Activated effector memory CD4-positive, alpha-beta T cell treated with Interleukin-2 at 50 U/mL for 16 hours (primary cell): ENCODE measurements at places on chromosomes 16 and 17.

DNA sequence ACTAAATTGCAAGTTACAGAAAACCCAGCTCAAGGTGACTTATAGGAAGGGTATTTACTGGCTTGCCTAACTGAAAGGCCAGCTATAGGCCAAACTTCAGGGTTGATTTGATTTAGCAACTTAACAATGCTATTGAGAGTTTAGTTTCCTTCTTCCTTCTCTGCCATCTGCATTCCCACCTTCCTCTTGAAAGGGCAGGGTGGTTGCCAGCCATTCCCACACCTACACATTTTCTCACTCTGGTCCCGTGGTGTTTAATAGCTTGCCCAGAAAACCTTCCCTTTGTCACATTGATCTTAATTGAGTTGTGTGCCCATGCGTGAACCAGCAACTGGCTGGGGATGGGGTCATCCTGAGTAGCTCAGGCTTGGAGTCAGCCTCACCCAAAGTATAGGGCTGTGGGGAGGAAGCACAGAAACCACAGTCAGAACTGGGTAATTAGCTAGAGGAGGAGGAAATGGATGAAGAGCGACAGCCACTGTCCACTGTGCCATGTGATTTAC, 194.7 kb downstream of the SPECC1 start:
- DNase-seq = no peak

- DNase-seq = no peak
These were observed 4.5 kb downstream of the FSCN2 start for GRCh38 chr17:81532490-81533287.

GRCh38 chr17:21548236-21548635, 144.1 kb upstream of the KCNJ18 start:
- DNase-seq = no peak

DNA sequence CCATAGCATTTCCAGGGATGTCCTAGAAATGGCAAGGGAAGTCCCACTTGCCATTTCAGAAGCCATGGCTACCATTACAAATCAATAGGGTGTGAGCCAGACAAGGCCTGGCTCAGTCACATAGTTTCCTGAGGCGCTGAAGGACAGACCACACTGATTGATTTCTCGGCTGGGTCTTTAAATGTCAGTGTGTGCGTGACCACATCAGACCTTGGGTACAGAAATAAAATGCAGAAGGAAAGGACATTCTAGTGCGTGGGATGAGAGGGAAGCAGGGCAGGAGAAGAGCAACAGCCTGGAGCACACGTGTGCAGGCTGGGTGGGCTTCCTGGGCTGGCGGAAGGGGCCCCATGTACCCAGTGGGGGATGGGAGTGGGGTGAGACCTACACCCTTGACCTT, 58.7 kb upstream of the LYRM9 start:
- no peak for DNase-seq

GRCh38 chr16:49081086-49081485, 200.6 kb downstream of the CBLN1 start:
- DNase-seq = no peak

DNA sequence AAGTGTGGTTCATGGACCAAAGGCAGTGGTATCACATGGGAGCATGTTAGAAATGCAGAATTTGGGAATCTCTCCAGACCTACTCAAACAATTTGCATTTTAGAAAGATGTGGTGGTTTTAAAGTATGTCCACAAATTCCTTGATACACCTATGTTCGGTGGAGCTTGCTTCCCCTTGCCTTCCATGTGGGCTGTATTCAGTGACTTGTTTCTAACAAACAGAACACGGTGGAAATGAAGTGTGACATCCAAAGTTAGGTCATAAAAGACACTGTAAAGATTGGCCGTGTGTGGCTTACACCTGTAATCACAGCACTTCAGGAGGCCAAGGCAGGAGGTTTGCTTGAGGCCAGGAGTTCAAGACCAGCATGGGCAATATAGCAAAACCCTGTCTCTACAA, 16.7 kb downstream of the COQ7 start:
- DNase-seq = no peak

- DNase-seq = no peak
These were observed 13.3 kb downstream of the SEC14L1 start for GRCh38 chr17:77153999-77154586.

DNA sequence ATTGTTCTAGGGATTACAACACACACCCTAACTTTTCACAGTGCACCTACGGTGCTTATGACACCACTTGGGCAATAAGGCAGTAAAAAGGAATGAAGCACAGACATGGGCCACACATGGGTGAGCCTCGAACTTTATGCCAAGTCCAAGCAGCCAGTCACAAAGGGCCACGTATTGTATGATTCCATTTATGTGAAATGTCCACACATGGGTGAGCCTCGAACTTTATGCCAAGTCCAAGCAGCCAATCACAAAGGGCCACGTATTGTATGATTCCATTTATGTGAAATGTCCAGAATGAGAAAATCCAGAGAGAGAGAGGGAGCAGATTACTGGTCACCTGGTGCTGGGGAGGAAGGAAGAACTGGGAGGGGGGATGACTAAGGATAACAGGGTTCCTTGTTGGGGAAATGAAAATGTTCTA, 22.2 kb downstream of the RMI2 start:
- DNase-seq = no peak
